Mesothelial cell of epicardium (in vitro differentiated cells): ENCODE measurements at places on chromosomes 5 and 9. TPM values are rescaled to one million over a fixed set of nuclear protein-coding genes. Genes with fewer than 3 reads are reported as not detected.

The FGD3 gene
- total RNA-seq: 36.3 to 41.9 TPM (median 39.5 TPM) in 3 replicates

The NUTM2F gene
- 0.27 to 0.38 TPM (median 0.31 TPM) in 3 replicates for total RNA-seq

The RECK gene
- 14.3 to 15.1 TPM (median 14.8 TPM) in 3 replicates for total RNA-seq

The NR3C1 gene
- total RNA-seq: 29.2 to 35.3 TPM (median 34.5 TPM) in 3 replicates

The TTC39B gene
- total RNA-seq: 5.2 to 6.0 TPM (median 6.0 TPM) in 3 replicates

The ZNF462 gene
- 139 to 154 TPM (median 140 TPM) in 3 replicates for total RNA-seq

DNA sequence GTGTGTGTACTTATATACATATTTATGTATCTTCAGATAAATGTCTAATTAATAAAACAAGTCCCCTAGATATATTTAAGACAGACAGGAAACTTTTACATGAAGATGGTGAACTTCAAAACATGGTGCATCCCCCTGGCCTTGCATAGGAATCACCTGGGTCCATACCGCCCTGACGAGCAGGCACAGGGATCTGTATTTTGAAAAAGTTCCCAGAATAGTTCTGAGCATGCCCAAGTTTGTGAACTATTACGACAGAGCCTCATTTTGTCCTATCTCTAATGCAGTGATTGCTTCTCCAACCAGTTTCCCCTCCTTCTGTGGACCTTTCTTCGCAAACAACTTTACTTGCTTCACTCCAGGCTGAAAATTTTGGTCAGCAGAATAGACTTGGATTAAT is 98.1 kb downstream of the APBA1 start:
- no peak overlapping the region for H3K4me3 ChIP-seq
- no peak overlapping the region for H3K27ac ChIP-seq
- H3K4me1 ChIP-seq: peaks cover 33% of the 10 kb centered on the region
- H3K36me3 ChIP-seq: no peaks in the 10 kb centered on the region
- H3K27me3 ChIP-seq: peaks cover 8% of the 10 kb centered on the region

DNA sequence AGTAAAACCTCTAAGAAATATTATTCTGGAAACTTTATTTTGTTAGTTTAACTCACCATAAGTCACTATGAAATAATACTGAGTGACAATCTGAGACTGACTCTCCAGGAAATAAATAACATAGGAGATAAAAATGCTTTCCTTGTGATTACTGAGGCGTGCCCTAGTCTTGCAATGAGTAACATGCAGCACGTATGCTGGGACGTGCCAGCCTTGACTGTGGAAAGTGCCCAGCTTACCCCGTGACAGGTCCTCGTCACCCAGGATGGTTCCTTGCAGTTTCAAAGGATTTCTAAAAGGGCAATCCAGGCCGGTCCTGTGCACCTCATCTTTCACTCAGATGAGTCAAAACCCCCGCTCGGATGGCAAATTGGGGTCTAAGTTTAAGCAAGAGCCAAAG is 720.8 kb upstream of the ADAMTS16 start:
- H3K27me3 ChIP-seq: no peaks in the 10 kb centered on the region
- H3K4me1 ChIP-seq: peaks cover 52% of the 10 kb centered on the region
- no peak overlapping the region for H3K4me3 ChIP-seq

GRCh38 chr5:31362931-31363568 is 168.8 kb downstream of the DROSHA start:
- peaks cover 18% of the 10 kb centered on the region for H3K4me1 ChIP-seq
- no peak overlapping the region for H3K27ac ChIP-seq
- no peak overlapping the region for H3K4me3 ChIP-seq
- no peaks in the 10 kb centered on the region for H3K27me3 ChIP-seq
- no peak for DNase-seq

DNA sequence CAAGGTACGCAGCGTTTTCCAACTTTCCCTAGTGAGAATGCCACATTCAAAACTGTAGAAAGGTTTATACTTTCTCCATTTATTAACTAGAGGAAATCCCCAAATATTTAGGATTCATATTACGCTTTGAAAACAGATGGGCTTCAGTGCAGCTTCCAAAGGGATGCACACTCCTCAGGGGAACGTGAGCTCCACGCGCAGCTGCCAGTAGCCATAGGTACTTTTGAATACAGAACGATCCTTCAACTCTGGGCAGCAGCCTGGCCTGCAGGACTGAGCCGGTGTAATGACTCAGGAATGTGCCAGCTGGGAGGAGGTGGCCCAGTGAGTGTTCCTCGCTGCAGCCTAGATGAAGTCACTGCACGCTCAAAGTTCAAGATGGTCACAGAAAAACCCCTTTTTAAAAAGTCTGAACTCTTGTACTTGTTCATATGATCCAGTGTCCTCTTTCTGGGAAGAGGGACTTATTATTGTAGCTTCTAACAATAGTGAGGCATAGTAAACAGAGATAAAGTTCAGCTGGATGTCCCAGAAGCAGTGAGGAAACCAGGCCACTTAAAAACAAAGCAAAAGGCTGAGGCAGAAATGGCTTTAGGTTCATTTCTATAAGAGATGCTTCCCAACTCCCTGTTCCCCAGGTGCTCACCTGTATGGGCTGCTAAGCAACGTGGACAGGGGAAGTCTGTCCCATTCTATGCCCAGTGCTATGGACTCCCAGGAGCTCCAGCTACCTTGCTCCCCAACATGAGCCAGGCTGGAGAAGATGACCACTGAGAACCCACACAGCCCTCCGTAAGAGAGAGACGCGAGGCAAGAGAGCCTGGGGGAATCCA is 130.0 kb downstream of the LHFPL2 start:
- no peaks in the 10 kb centered on the region for H3K27me3 ChIP-seq
- peaks cover 24% of the 10 kb centered on the region for H3K4me1 ChIP-seq
- peak overlapping the region; percentile 61 for H3K27ac ChIP-seq
- no peak for DNase-seq
- H3K36me3 ChIP-seq: peaks cover 17% of the 10 kb centered on the region
- no peak overlapping the region for H3K4me3 ChIP-seq

DNA sequence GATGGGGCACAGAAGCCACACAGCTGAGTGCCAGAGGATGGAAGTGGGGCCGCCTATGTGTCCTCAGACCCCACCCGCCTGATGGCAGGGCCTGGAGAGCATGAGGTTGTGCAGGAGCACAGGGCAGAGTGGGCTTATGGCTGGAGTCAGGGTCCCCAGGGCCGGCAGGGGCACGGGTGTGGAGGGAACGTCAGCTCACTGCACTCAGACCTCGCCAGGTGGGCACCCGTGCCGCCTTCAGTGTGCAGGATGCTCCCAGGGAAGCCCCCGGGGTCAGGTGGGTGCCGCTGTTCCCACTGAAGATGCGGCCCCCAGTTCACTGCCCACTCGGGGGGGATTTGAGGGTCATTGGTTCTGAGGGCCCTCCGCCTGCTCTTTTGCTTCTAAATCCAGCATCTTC is 34.9 kb downstream of the EXOC3 start:
- H3K4me3 ChIP-seq: no peak overlapping the region
- peaks cover 5% of the 10 kb centered on the region for H3K4me1 ChIP-seq
- no peak overlapping the region for H3K27ac ChIP-seq
- peaks cover 48% of the 10 kb centered on the region for H3K27me3 ChIP-seq
- H3K36me3 ChIP-seq: no peaks in the 10 kb centered on the region

- H3K36me3 ChIP-seq: peaks cover 23% of the 10 kb centered on the region
- DNase-seq: no peak
- H3K4me1 ChIP-seq: no peaks in the 10 kb centered on the region
- no peak overlapping the region for H3K27ac ChIP-seq
- no peak overlapping the region for H3K4me3 ChIP-seq
Observed at GRCh38 chr9:35035851-35036701, 36.3 kb downstream of the VCP start.

- no peak for DNase-seq
- H3K4me3 ChIP-seq: no peak overlapping the region
- peaks cover 10% of the 10 kb centered on the region for H3K4me1 ChIP-seq
- H3K36me3 ChIP-seq: no peaks in the 10 kb centered on the region
- H3K27me3 ChIP-seq: no peaks in the 10 kb centered on the region
Observed at GRCh38 chr9:33223696-33224095, 16.3 kb upstream of the SPINK4 start.

GRCh38 chr9:134870301-134870694 is 10.3 kb upstream of the FCN2 start:
- H3K36me3 ChIP-seq: no peaks in the 10 kb centered on the region
- peaks cover 23% of the 10 kb centered on the region for H3K27me3 ChIP-seq
- H3K27ac ChIP-seq: no peak overlapping the region
- no peaks in the 10 kb centered on the region for H3K4me1 ChIP-seq
- no peak overlapping the region for H3K4me3 ChIP-seq

- H3K4me3 ChIP-seq: peak overlapping the region; percentile 81
- H3K4me1 ChIP-seq: peaks cover 59% of the 10 kb centered on the region
- no peaks in the 10 kb centered on the region for H3K27me3 ChIP-seq
- H3K36me3 ChIP-seq: no peaks in the 10 kb centered on the region
Observed at GRCh38 chr9:33167972-33168461, 881 bp upstream of the B4GALT1 start.

- H3K27ac ChIP-seq: no peak overlapping the region
- H3K4me1 ChIP-seq: peaks cover 11% of the 10 kb centered on the region
- no peak overlapping the region for H3K4me3 ChIP-seq
- H3K27me3 ChIP-seq: no peaks in the 10 kb centered on the region
Observed at GRCh38 chr5:78280261-78280660, 14.2 kb downstream of the AP3B1 start.

- H3K27ac ChIP-seq: no peak overlapping the region
- no peaks in the 10 kb centered on the region for H3K27me3 ChIP-seq
- H3K4me3 ChIP-seq: no peak overlapping the region
- DNase-seq: no peak
- no peaks in the 10 kb centered on the region for H3K36me3 ChIP-seq
- H3K4me1 ChIP-seq: peaks cover 9% of the 10 kb centered on the region
Observed at GRCh38 chr5:33367416-33367815, 73.3 kb upstream of the TARS1 start.

DNA sequence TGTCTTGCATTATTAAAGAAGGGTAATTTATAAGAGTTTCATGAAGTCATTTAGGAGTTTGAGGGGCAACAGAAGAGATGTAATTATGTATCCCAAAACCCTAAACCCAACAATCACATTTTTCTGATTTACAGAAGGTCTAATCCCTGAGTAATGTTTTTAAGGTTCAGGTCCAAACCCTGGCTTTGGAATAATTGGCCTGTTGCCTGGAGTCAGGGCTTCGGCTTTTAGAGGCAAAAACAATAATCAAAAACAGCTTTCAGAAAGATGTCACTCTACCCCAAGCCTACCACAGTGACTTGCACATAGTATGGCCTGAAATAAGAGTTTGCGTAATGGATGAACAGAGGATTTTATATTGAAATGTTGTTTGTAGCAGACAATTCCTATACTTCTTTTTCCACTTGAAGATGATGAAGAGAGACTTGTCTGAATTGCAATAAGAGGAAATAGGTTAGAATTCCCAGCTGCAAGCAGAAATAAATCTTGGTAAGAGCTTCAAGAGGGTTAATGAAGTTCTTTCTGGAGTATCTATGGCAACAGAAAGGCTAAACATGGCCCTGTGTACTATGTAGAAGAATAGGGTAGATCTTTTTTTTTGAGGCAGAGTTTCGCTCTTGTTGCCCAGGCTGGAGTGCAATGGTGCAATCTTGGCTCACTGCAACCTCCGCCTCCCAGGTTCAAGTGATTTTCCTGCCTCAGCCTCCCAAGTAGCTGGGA is 152.0 kb downstream of the GPBP1 start:
- DNase-seq: no peak
- H3K27me3 ChIP-seq: no peaks in the 10 kb centered on the region
